ENCODE measurements at places on chromosomes 1 and 21. TPM values are rescaled to one million over a fixed set of nuclear protein-coding genes. Genes with fewer than 3 reads are reported as not detected.

- peaks cover 11% of the 10 kb centered on the region for H3K4me1 ChIP-seq
- H3K36me3 ChIP-seq: no peaks in the 10 kb centered on the region
- no peak overlapping the region for H3K27ac ChIP-seq
- no peaks in the 10 kb centered on the region for H3K27me3 ChIP-seq
- DNase-seq: no peak
Observed at GRCh38 chr1:112841825-112842224, 114.2 kb downstream of the SLC16A1 start.

- no peaks in the 10 kb centered on the region for H3K4me1 ChIP-seq
- H3K27me3 ChIP-seq: no peaks in the 10 kb centered on the region
- DNase-seq: no peak
- H3K4me3 ChIP-seq: no peak overlapping the region
Observed at GRCh38 chr1:243454328-243454997, 198.6 kb downstream of the SDCCAG8 start.

GRCh38 chr1:152517237-152517811 is 3.0 kb downstream of the CRCT1 start:
- no peak overlapping the region for H3K27ac ChIP-seq
- no peaks in the 10 kb centered on the region for H3K36me3 ChIP-seq
- DNase-seq: no peak
- no peak overlapping the region for H3K4me3 ChIP-seq
- no peaks in the 10 kb centered on the region for H3K4me1 ChIP-seq

DNA sequence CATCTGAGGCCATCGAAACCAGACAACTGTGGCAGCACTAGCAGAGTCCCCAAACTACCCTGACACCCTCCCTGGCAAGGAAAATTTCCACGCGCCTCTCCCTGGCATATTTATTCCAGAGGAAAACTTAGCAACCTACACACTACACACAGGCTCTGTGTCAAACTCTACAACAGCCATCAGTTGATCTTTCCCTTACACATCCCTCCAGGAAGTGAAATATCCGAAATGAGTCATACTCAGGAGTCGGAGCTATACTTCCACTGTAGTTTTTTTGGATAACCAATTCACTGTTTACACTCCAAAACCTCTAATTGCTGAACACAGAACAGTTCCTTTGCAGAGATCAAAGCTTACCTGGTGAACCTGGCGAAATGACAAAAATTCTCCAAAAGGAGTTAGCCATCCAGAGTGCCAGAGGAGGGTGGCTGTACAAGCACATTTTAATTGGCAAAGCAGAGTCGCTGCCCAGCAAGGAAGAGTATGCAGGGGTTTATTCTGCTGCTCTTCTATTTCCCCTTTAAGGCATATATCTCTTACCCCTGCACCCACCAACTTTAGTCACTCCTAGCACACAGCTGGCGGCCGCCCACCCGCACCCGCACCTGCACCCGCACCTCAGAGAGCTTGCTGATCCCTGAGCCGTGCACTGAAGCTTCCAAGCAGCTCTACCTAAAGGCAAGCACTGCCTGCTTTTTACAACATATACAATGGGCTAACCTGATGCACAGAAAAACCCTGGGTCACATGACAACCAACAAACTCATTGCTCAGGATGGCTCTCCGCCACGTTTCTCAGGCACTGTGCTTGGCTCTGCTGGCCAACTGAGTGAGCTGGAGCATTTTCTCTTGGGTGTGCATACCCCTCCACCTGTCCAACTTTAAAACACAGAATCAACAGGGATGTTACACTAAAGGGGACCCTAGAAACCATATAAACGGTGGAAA is 54.9 kb downstream of the CAPZB start:
- H3K4me1 ChIP-seq: peaks cover 85% of the 10 kb centered on the region
- no peak for DNase-seq
- no peak overlapping the region for H3K4me3 ChIP-seq
- peak overlapping the region; percentile 67 for H3K27ac ChIP-seq

GRCh38 chr1:17717594-17718535 is 37.3 kb upstream of the ACTL8 start:
- H3K4me1 ChIP-seq: no peaks in the 10 kb centered on the region
- DNase-seq: no peak
- no peaks in the 10 kb centered on the region for H3K36me3 ChIP-seq
- H3K27ac ChIP-seq: no peak overlapping the region

DNA sequence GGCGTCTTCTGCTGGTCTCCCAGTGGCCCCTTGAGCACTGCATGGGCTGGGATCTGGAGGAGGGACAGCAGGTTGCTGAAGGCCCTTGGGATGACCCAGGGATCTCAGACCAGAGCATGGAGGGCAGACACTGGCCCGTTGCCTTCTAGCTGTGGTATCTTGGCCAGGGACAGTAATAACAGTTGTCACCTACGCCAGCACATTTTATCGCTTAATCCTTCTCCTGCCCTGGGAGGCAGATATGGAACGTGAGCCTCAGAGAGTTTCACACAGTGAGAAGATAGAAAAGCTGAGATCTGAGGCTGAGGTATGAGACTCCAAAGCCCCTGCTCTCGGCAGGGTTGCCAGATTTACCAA is 40.1 kb upstream of the RD3 start:
- H3K27me3 ChIP-seq: no peaks in the 10 kb centered on the region
- no peak overlapping the region for H3K27ac ChIP-seq
- no peaks in the 10 kb centered on the region for H3K36me3 ChIP-seq

GRCh38 chr1:32893198-32894018 is 7.1 kb downstream of the HPCA start:
- peak overlapping the region; percentile 47 for H3K4me3 ChIP-seq
- no peaks in the 10 kb centered on the region for H3K36me3 ChIP-seq
- no peak overlapping the region for H3K27ac ChIP-seq
- peak; percentile 72 for DNase-seq

DNA sequence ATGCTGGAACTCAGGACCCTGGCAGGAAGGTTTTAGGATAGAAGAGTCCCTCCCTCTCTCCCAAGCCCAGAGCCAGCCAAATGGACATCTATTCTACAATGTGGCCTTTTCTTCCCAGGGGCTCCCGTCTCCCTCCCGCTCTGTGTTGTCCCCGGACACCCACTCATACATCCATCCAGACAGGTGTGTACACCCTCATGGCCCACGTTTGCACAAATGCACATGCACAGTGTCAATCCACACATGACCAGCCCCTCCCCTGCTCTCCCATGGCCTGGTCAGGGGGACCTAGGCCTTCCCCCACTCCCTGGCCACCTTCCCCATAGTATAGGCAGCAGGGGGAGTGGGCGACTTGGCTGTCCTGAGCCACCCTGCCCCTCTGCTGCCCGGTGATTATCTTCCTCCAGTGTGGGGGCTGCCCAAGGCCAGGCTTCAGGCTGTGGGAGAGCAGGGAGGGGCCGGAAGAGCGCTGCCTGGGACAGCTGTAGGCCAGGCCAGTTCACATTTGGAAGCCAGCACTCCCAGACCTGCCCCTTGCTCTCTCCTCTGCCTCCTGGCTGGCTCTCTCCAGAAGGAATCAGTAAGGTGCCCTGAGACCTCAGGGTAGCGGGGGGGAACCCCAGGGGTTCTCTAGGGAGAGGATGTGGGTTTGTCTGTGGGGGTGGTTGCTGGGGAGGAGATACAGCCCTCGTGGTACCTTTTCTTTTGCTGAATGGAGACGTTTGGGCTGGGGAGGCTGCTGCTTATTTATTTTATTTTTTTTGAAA is 4.1 kb upstream of the PTPN7 start:
- peak; percentile 48 for DNase-seq
- H3K27ac ChIP-seq: no peak overlapping the region
- no peak overlapping the region for H3K4me3 ChIP-seq
- peaks cover 11% of the 10 kb centered on the region for H3K4me1 ChIP-seq
- no peaks in the 10 kb centered on the region for H3K36me3 ChIP-seq
- no peaks in the 10 kb centered on the region for H3K27me3 ChIP-seq

GRCh38 chr1:101325144-101325543 is 88.3 kb downstream of the S1PR1 start:
- H3K27me3 ChIP-seq: no peaks in the 10 kb centered on the region
- no peaks in the 10 kb centered on the region for H3K4me1 ChIP-seq
- no peak overlapping the region for H3K4me3 ChIP-seq
- no peaks in the 10 kb centered on the region for H3K36me3 ChIP-seq

DNA sequence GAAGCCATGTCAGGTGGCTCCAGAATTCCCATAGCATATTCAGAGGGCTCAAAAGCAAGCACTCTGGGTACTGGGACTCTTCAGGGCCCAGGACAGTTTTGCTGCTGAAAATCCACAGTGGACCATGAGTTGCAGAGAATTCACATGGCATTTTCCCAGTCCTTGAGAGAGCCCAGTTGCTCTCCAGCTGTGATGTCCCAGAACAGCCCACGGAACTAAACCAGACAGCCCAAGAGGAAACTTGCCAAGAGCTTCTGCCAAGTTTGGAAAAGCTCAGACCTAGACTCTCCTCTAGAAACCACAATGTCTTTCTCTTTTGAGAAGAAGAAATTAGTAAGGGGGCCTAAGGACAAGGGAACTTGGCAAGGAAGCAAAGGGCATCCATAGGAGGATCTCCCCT is 69.4 kb downstream of the RGS2 start:
- no peak overlapping the region for H3K27ac ChIP-seq
- H3K36me3 ChIP-seq: no peaks in the 10 kb centered on the region
- no peak overlapping the region for H3K4me3 ChIP-seq
- no peak for DNase-seq
- no peaks in the 10 kb centered on the region for H3K27me3 ChIP-seq

DNA sequence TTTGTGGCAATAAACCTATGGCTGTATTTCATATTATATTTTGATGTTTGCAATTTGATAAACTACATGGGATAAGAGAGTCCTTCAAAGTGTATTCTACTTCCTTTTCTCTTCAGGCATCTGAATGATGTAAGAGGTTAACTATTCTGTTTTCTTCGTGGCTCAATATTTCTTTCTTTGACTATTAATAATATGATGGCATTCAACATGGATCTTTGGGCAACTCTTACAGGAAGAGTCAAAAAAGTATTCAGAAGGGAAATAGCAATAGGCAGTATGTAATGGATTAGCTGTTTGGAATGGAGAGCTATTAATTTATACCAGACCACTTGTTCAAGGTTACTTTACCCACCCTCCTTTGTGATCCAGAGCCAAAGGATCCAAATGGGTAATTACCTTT is 74.4 kb downstream of the HMCN1 start:
- DNase-seq: no peak
- no peaks in the 10 kb centered on the region for H3K36me3 ChIP-seq
- H3K27ac ChIP-seq: no peak overlapping the region
- H3K4me3 ChIP-seq: no peak overlapping the region

DNA sequence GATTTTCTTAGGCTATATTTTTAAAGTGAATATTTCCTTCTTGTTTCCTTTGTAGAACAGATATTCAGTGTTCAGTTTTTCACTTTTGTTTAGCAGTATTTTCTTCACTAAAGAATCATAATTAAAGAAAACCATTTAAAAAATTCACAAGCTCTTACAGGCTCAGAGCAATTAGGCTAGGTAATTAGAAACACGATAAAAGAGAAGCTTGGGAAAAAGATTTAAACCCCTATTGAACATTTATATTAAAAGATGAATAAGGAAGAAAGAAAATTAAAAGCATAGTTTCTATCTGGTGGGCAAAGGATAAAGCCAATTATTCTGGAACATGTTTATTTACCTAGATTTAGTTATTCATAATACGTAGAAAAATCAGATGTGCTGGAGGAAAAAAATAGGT is 942.6 kb downstream of the PLA2G4A start:
- H3K27ac ChIP-seq: no peak overlapping the region
- no peaks in the 10 kb centered on the region for H3K4me1 ChIP-seq
- no peaks in the 10 kb centered on the region for H3K36me3 ChIP-seq
- no peak overlapping the region for H3K4me3 ChIP-seq

GRCh38 chr1:34213956-34214355 is 37.2 kb downstream of the C1orf94 start:
- no peak overlapping the region for H3K4me3 ChIP-seq
- H3K36me3 ChIP-seq: no peaks in the 10 kb centered on the region
- no peak for DNase-seq
- H3K27me3 ChIP-seq: no peaks in the 10 kb centered on the region
- no peak overlapping the region for H3K27ac ChIP-seq
- H3K4me1 ChIP-seq: no peaks in the 10 kb centered on the region

Gene CATSPER4
- not detected for total RNA-seq

Gene ADAM30
- total RNA-seq: not detected

Gene OTUD3
- 8.8 TPM for total RNA-seq

Measured in upper lobe of right lung (tissue), 1 donor.